ENCODE measurements at places on chromosomes 4 and X. TPM values are rescaled to one million over a fixed set of nuclear protein-coding genes. Genes with fewer than 3 reads are reported as not detected.

DNA sequence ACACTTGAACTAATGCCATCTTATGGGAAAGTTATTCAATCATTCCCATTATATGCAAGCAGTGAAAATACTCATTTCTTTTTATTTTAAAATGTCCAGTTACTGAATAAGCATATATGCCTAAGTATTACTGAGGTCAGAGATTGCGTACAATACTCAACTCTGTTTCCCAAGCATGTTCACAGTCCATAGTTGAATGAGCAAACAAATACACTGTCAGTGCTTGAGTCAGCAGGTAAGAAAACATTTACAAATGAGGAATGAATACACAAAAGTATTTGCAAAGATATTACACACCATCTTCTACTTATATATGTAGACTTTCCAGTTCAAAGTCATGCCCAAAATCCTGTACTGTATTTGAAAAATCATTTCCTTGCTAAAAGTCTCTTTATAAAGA is 74.1 kb downstream of the TSPAN5 start:
- no peak for DNase-seq

DNA sequence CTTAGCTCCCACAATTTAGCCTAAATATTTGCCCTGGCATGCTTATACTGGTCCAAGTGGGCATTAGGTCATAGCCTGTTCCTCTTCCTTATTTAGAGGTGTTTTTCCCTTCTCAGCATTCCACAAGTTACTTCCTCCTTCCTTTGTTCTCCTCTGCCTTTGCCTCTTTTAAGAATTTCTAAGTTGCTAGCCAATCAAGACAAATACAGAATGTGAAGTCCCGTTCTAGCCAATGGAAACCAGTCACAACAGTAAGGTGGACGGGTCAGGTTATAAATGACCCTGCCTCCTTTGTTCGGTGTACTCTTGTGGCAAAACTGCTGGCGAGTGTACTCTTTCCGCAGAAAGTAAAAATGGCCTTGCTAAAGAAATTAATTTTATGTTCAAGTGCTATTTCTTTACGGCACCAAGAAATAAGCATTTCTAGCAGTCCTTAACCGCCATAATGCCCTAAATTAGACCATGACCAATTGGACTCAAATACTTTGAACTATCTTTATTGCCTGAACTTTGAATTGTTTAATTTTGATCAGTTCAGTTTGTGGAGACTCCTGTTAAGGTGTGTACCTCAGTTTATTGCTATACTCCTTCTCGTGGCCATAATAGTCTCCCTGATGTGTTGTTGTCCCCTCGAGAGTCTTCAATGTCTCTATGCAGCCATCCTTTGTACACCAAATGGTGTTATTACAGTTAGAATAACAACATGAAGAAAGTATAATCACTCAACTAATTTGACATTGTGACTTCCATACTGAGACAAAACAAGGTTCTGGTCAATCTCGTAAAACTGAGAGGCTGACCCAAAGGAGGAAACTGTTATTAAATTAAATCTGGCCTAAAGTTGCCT is 1.6 kb upstream of the HADH start:
- DNase-seq: no peak

The EPHA5 gene
- 108 TPM for total RNA-seq

- DNase-seq: no peak
Measured at GRCh38 chr4:38715050-38715449, 51.1 kb downstream of the KLF3 start.

The SPANXD gene
- not detected for total RNA-seq

The CT45A10 gene
- total RNA-seq: not detected

GRCh38 chr4:188624370-188624769 is 485.1 kb downstream of the TRIML1 start:
- no peak for DNase-seq

DNA sequence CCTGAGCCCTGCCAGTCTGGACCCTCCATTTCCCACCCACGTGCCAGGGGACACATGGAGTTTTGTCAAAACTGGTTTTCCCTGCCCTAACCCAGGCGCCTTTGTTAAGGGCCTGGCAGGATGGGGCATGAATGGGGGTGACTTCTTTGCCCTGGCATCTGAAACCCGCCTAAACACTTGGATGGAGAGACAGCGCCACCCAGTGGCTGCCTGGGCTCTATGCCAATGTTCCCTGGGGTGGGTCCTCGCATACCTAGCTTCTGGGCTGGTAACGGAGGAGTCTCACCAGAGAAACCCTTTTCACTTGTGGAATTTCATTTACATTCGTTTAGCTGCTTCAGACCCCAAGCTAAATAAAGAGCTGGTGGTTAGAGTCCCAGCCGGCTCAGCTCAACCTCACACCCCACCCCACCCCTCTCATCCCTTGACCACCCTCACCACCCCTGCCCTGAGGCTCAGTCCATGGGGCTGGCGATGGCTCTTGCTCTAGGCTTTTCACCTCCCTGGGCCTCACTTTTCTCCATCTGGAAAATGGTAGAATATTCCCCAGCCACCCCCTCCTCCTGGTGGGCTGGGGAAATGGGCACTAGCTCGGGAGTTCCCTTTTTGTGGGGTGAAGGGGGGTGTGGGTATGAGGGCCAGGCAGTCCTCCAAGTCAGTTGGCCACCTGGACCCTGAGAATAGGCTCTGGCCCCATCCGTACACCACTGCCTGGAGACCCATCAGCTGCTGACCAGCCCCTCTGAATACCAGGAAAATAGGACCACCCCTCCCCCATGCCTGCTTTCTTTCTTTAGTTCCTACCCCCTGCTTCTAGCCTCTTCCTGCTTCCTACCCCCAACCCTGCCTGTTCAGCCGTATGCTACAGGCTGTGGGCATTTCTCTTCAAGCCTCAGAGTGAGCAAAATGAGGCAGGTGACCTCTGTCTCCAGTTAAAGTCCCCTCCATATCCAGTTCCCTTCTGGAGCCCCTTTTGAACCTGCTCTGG is 57.1 kb upstream of the PJA1 start:
- peak; percentile 79 for DNase-seq

DNA sequence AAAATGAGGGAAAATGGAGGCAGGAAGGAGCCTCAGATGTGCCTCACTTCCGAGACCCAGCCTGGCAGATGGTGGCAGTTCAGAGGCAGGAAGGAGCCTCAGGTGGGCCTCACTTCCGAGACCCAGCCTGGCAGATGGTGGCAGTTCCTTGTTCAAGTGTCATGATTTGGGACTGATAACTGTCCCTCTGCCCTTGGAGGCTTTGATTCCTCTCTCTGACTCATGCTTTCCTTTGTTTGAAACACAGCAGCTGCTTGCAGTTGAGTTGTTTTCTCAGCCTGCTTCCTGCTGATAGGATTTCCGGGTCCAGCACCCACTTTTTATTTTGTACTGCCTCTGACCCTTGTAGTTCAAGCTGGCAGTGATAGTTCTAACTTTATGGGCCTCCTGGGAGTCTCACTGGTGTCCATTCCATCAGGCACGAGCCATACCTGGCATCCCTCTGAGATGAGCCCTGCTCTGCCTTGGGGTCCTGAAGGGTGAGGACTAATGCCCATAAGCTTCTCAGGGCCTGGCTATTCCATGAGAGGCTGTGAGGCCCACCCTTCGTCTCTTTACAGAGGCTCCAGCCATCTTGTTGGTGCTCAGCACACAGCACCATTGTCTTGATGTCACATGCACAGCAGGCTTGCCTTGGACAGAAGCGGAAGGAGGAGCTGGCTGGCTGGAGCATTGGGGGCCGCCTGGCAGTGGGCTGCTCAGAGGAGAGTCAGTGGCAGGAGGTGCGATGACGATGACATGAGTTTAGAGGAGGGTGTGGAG is 13.0 kb downstream of the RGS12 start:
- no peak for DNase-seq

DNA sequence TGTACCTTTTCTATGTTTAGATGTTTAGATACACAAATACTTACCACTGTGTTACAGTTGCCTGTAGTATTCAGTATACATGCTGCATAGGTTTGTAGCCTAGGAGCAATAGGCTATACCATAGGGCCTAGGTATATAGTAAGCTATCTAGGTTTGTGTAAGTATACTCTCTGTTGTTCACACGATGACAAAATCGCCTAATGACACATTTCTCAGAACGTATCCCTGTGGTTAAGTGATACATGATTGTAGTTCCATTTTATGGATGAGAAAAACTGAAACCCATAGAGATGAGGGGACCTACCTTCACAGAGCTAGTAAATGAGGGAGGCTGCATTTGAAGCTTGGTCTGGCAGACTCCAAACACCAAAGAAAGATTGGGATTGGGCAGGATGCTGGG is 79.4 kb upstream of the EFNB1 start:
- no peak for DNase-seq

DNA sequence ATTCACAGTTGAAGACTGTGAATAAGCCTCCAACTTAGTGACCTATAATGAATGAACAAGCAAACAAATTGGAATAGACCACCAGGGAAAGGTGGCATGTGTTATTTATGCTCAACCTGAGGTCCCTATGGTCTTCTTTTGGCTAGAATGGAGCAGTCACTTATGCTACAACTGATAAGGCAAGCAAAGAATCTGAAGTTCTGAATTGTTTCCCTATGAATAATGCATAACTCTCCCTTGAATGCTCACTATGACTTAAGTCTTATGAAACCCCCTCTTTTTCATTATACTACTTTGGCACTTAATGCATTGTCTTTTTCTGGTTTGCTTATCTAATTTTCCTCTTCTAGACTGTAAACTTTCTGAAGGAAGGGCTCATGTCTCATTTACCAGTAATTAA is 2.6 kb downstream of the GIMD1 start:
- no peak for DNase-seq

The EGF gene
- not detected for total RNA-seq

The KLHL5 gene
- total RNA-seq: 11.5 TPM

The SUPT20HL2 gene
- total RNA-seq: 0.22 TPM

GRCh38 chrX:148535639-148536038 is 35.2 kb downstream of the AFF2 start:
- DNase-seq: no peak

The TRMT44 gene
- total RNA-seq: 23.3 TPM

Data from glutamatergic neuron (in vitro differentiated cells).